T-helper 22 cell (primary cell): ENCODE measurements at places on chromosomes 2 and 18.
A peak's percentile ranks its signal among the peaks of the same experiment; 100 is the strongest.

- peak; percentile 77 for DNase-seq
Observed at GRCh38 chr18:48928787-48929186, 22.0 kb downstream of the SMAD7 start.

DNA sequence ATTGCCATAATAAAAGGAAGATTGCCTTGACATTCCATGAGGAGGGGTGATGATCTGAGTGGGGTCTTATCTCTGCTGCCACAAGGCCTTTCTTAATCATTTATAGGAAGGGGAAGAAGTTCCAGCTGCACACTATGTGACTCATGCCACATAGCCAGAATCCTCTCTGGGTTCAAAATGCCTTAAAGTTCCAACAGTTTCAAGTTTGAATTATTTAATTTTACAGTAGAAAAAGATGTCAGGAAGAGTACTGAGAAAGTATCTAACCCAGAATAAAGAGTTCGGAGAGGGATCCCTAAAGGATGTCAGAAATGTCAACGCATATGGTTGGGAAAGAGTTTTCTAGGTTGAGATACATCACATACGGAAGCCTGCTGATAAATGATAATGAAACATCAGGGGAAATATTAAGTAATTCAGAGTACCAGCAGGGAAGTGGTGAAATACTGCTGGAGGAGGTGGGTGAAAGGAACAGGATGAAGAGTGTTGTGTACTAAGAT is 999.9 kb downstream of the TSN start:
- no peak for DNase-seq

GRCh38 chr2:237221443-237221842 is 135.8 kb downstream of the COPS8 start:
- no peak for DNase-seq

- no peak for DNase-seq
Observed at GRCh38 chr2:171267855-171268629, 107.3 kb upstream of the TLK1 start.

GRCh38 chr2:173860082-173860481 is 105.1 kb downstream of the SP3 start:
- no peak for DNase-seq
